Ecto neural progenitor cell (in vitro differentiated cells): ENCODE measurements at places on chromosomes 3 and 15.

- no peak for DNase-seq
Observed at GRCh38 chr15:85031944-85032558, 50.4 kb downstream of the PDE8A start.

- no peak for DNase-seq
Observed at GRCh38 chr15:52440946-52441345, 87.7 kb downstream of the MYO5A start.

DNA sequence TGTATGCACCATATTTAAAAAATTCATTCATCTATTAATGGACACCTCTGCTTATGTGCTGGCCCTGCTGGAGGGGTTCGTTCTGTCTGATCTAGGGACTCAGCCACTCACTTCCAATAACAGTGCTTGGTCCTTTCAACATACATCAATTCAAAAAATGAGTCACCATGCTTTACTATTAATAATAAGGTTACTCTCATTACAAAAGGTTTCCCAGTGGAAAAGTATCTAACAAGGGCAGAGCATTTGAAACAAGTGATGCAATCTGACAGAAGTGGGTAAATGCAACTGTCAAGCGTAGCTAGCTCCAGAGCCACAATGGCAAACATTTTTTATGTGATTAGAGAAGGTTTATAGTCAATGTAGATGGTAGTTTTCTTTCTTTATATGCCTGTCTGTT lies 67.9 kb upstream of the TNIK start:
- no peak for DNase-seq

GRCh38 chr15:62618432-62618831 lies 424.1 kb upstream of the TPM1 start:
- no peak for DNase-seq

- no peak for DNase-seq
Observed at GRCh38 chr3:49794431-49794830, 5.2 kb downstream of the CDHR4 start.

GRCh38 chr15:59688423-59688781 lies 718 bp downstream of the BNIP2 start:
- DNase-seq, result no peak

- no peak for DNase-seq
Observed at GRCh38 chr3:118909763-118910162, 124.9 kb downstream of the IGSF11 start.

DNA sequence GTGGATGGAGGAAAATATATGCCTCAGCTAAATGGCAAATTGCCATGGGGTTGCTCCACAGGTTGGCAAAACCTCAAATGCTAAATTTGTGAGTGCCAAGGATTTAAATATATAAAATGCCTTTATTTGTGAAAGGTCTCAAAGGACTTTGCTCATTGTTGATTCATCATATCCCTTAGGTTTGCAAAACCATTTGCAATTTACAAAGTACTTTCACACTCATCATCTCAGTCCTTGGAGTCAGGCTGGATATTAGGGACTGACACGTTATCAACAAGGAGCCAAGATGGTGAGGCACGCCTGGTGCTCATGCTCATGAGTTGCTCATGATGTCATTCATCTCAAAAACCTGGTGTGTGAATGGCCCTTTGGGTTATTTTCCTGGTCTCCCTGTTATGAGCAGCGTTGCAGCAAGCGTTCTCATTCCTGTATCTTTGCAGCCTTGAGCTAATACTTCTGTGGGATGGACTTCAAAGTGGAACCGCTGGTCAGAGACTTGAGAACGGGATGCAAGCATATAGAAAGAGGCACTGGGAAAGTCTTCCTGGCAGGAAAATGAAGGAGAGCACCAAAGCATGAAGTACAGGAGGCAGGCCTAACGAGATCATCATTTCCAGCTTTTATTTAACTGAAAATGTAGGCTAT lies 66.0 kb downstream of the MYO1E start:
- no peak for DNase-seq

GRCh38 chr3:159829056-159829455 lies 159.6 kb upstream of the IL12A start:
- no peak for DNase-seq

DNA sequence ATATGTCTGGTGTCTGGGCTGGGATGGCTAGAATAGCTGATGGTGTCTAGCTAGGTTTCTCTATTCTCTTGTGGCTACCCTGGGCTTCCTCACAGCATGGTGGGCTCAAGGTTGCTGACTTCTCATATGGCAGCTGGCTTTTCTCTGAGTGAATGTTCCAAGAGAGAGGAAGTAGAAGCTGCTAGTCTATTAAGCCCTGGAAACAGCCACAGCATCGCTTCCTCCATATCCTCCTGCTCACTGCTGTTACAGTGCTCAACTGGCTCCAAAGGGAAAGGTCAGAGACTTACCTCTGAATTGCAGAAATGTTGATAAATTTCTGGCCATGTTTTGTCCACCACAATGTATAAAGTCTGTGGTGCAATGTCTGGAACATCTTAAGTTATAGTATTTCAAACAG lies 299.9 kb upstream of the ADAMTS9 start:
- no peak for DNase-seq

DNA sequence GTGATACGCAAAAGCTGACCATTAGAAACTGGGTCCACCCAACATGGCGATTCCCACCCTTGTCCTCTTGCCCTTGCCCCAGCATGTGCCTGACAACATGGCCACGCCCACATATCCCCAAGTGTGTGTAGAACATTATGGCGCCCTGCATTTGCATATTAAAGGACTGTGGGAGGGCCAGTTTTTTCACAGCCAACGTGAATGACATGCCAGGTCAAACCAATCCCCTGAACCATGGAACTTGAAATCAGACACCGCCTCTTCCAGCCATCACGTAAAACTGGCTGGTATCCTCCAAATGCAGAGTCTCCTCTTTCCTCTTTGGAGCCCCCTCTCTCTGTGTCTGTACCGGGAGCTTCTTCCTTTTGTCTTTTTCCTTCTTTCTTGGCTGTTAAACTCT lies 156.7 kb upstream of the EPHA6 start:
- DNase-seq, result no peak

- no peak for DNase-seq
Observed at GRCh38 chr3:126931806-126932187, 51.1 kb upstream of the PLXNA1 start.

DNA sequence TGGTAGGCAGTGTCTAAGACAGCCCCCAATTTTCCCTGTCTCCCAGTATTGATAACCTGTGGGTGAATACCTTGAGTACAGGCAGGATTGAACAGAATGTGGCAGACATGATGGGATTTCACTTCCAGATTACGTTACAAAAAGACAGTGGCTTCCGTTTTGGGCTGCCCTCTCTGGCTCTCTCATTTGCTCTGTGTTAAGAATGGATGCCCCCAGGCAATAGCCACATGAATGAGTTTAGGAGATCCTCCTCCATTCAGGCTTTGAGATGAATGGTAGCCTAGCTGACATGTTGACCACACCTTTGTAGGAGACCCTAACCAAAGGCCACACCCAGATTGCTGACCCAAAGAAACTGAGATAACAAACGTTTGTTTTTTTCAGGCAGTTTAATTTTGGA lies 34.3 kb downstream of the UBXN7 start:
- DNase-seq, result no peak

GRCh38 chr3:82196645-82197044 lies 435.2 kb upstream of the GBE1 start:
- DNase-seq, result no peak

- no peak for DNase-seq
Observed at GRCh38 chr15:99763827-99764226, 30.6 kb upstream of the LYSMD4 start.

DNA sequence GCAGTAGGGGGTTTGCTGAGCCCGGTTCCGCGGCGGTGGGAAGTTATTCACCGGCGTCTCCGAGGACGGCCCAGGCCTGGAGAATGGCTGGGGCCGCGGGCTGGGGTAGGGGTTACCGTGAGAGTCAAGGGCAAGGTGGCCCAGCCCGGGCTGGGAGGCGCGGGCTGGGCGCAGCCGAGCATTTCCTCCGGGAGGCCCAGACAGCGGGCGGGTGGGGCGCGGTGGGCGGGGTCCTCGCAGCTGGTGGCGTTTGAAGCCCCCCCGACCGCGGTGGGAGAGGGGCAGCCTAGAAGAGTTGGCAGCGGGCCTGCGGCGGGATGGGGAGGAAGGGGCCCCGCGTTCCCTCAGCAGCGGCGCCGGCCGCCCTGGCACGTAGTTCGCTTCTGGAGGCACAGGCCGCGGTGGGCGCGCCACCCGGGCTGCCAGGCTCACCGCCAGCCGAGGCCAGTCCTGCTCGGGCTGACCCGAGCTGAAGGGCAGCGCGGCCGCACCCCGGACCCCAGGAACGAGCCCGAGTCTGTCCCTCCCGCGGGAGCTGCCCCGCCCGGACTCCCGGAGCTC lies 960 bp upstream of the KLF13 start:
- DNase-seq, result no peak

DNA sequence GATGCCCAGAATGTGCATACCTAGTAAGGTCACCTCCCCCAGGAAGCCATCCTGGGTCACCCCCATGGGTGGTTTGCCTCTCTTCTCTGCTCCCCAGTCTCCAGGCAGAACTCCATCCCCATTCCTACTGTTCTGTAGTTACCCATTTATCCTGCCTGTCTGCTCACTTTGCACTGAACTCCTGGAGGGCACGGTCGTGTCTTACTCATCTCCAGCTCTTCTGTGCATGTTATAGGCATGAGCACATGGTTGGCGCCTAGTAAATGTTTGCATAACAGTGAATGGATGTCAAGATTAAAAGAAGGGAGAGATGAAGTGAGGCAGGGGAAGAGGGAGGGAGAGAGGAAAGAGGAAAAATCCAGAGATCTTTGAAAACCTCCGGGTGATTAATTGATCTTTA lies 208.4 kb upstream of the TRIM42 start:
- no peak for DNase-seq

DNA sequence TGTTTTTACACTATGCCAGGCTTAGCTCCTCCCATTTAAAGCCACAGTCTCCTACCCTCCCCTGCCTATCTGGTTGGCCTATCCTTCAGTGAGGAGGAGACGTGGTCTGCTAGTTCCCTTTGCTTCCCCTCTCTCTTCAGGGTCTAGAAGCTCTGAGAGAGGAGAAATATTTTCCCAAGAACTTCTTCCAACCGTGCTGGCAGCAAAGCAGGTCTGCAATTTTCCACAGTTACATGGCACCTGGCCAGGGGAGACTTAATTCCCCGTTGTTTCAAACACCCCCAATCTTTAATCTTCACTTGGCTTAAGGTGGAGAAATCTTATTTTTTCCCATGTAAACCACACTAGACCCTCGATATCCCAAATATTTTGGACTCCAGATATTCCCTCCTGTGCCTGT lies 149.5 kb upstream of the MCTP2 start:
- no peak for DNase-seq

DNA sequence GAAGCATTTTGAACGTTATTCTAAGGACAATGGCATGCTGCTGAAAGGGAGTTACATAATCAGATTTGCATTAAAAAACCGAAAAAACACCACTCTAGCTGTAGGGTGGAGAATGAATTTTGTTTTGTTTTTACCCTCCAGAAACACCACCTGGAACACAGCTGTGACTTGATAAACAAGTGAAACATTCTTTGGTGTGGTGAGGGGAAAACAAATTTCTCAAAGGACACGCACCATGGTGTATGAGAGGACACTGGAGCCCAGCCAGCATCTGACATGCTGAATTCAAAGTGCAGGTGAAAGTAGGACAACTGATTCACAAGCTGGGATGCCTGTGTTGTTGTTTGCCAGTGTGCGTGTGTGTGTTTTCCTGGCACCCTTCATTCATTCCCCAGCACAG lies 554.5 kb upstream of the TBL1XR1 start:
- DNase-seq, result no peak

- peak; percentile 58 for DNase-seq
Observed at GRCh38 chr3:169659096-169659819, 4.3 kb downstream of the MECOM start.

GRCh38 chr15:37125143-37125542 lies 24.8 kb upstream of the MEIS2 start:
- DNase-seq, result no peak

GRCh38 chr3:38657369-38657768 lies 7.9 kb upstream of the SCN5A start:
- DNase-seq, result peak; percentile 43

DNA sequence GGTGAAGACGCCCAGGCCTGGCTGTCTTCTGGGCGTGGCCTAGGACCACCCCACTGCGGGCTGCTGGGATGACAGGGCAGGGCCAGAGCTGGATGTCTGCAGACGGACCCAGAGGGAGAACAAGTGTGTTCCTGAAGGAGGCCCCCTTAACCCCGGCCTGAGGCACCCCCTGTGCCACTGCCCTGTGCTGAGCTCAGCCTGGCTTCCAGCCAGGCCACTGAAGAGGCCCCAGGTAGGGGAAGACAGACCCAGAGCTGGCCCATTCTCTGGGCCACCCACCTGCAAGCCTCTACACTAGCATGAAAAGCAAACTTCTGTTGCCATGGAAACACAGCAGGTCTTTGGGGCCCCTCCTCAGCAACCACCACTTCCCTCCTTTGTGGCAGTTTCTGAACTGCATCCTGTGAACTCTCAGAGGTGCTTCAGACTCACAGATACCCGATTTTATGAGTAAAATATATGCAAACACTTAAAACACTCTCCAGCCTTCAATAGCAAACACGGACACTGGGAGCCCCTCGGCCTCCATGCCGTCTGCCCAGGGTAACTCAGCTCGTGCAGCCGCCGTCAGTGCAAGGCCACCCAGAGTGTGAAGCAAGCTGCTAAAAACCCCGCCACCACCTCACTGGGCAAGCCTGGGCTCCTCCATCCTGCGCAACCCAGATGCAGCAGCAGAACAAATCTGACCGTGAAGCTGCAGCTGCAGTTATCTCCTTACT lies 42.5 kb downstream of the CMTM6 start:
- peak; percentile 81 for DNase-seq

- DNase-seq, result no peak
Observed at GRCh38 chr15:36884518-36884875, 215.9 kb downstream of the MEIS2 start.

GRCh38 chr3:23308986-23309625 lies 106.0 kb downstream of the UBE2E2 start:
- no peak for DNase-seq

DNA sequence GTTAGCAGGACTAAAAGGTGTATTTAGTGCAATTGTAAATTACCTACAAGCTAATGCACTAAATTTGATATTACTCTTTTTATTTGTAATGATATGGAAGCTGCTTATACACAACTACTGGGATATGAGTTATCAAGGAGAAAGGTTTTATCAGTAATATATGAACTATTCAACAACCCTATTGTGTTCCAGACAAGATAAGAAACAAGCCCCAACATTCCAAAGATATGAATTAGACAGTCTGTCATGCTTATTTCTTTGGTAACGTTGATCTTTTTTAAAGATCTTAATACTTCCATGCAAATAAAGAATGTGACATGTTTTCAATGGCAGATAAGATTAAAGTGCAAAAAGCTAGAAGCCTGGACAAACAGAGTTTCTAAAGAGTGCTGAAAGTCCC lies 314.0 kb upstream of the THBS1 start:
- DNase-seq, result no peak

DNA sequence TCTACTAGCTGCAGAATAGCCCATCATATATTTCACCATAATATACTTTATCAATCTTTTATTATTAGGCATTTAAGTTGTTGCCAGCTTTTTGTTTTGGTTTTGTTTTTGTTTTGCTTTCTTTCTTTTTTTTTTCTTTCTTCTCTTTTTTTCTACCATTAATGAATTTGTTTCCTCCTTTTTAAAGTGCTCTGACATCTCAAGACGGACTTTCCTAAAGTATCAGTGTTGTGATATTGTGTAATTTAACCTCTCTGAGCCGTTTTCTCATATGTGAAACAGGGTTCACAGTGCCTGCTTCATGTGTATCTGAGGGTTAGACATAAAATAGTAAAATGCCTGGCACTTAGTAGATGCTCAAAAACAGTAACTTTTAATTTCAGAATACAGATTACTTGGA lies 109.5 kb upstream of the IL12A start:
- DNase-seq, result no peak
